NCI-H510A treated with DMSO at 0.1 percent for 48 hours (cell line): ENCODE measurements at places on chromosomes 5 and 9.

- no peak for DNase-seq
These were observed 167.4 kb downstream of the ZDHHC21 start for GRCh38 chr9:14525856-14526255.

- DNase-seq = peak; percentile 14
These were observed 618 bp downstream of the TNPO1 start for GRCh38 chr5:72817076-72817481.

DNA sequence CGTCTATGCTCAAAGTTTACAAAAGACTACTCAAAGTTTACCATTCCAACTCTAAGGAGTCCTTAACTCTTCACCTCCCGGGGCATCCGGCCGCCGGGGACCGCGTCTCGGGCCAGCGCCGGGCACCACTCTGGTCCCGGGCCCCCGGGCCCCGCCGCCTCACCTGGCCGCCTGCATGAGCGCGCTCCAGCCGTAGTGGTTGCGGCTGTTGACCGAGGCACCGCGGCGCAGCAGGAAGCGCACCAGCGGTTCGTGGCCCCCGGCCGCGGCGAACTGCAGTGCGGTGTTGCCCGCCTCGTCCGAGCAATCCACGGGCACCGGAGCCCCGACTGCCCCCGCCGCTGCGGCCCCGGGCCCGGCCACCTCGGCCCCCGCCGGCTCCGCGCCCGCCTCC is 388 bp downstream of the ANKS6 start:
- peak; percentile 21 for DNase-seq

DNA sequence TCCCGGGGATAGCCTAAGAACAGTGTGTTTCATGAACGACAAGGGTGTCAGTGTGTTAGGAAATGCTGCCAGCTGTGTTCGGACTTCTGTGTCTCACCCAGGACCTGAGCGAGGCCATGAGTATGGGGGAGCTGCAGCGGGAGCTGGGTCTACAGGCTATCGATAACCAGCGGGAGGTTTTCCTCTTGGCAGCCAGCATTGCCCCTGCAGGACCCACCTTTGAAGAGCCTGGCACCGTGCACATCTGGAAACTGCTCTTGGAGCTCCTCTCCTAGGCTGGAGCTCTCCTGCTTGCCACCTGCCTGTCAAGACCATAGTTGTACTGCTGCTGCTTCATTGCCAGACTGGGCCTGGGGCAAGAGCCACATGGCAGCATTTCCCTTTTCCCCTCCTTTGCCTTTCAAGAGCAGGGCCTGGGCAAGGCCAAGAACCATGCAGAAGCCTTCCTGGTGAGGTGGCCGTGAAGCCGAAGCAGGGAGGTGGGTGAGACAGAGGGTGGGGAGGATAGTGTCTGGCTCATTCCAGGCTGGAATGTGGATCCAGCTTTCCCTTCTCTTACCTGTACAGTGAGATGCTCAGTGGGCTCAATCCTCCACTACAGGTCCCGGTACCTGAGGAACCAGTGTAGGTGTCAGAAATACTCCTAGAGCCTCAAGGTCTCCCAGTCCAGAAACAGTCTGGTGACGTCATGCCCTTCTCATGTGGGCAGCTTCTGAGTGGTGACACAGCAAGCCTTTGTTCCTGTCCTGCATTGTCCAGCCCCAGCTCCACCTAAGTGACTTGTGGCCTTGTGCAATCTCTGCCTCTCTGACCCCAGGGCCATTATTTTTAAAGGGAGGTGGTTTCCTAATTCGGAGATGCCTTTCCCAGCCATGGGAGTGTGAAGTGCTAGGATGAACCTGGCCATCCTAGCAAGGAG is 6.6 kb downstream of the ARL10 start:
- no peak for DNase-seq

DNA sequence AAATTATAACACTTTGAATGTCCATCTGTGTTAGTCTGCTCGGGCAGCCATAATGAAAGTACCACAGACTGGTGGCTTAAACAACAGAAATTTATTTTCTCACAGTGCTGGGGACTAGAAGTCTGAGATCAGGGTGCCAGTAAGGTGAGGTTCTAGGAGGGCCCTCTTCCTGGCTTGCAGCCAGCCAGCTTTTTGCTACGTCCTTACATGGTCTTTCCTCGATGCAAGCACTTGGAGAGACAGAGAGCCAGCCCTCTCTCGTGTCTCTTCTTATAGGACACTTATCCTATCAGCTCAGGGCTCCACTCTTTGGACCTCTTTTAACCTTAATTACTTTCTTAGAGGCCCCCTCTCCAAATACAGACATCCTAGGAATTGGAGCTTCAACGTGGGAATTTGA is 351.8 kb downstream of the SPOCK1 start:
- DNase-seq = no peak

GRCh38 chr5:56705217-56705616 is 110.1 kb upstream of the MAP3K1 start:
- DNase-seq = peak; percentile 70

GRCh38 chr5:151295791-151296477 is 7.6 kb downstream of the SLC36A3 start:
- DNase-seq = no peak

DNA sequence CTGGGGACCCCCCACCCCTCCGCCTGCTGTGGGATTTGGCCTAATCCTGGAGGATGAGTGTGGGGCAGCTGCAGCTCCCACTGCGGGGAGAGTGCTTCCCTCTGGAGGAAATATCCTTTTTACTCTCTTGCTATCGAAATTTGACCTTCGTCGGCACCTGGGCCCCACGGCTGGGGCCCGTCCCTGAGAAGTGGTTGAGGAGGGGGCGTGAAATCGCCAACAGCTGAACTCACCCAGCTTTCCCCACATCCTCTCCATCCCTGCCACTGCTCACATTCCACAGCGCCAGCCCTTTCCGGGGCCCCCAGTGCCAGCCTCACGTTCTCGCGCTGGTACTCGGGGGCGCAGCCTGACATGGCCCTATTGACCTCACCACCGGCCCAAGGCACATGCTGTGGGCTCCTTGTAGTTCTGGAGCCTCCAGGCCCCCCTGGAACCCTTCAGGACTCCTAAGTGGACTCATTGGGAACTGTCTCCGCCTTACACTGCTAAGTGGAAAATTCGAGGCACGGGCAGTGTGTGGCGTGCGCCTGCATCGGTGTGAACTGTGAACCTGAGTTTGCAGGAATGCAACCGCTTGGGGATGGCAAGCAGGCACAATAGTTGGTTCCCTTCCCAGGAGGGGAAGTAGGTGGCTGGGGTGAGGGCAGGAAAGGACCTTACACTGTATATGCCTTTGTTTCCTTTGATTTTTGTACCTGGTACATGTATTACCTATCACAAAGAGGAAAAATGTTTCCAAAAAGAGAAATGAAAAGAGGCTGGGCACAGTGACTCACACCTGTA is 19.2 kb downstream of the FGFR4 start:
- DNase-seq = no peak

GRCh38 chr5:37554938-37555337 is 175.8 kb downstream of the WDR70 start:
- no peak for DNase-seq

GRCh38 chr5:178624631-178625546 is 2.0 kb downstream of the CLK4 start:
- DNase-seq = no peak

DNA sequence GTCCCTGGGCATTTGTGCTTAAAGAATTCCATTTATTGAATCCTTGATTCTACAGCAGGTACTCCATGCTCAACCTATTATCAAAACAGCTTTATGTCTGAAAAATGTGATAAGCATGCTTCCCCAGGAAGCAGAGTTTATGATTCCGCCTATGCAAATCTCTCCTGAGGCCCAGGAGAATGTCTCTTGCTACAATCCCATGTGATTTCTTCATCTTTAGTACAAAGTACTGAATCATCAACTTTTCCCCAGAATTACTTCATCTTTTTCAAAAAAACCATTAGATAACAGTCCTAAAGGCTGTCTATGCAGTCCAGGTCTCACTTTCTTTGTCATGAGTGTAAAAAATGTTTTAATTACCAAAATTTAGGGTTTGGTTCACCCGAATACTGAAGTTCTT is 130.2 kb upstream of the ADAMTSL1 start:
- DNase-seq = no peak

- no peak for DNase-seq
These were observed 5.4 kb downstream of the CFAP90 start for GRCh38 chr5:7845557-7845956.

GRCh38 chr9:120755044-120755443 is 38.2 kb downstream of the FBXW2 start:
- no peak for DNase-seq

DNA sequence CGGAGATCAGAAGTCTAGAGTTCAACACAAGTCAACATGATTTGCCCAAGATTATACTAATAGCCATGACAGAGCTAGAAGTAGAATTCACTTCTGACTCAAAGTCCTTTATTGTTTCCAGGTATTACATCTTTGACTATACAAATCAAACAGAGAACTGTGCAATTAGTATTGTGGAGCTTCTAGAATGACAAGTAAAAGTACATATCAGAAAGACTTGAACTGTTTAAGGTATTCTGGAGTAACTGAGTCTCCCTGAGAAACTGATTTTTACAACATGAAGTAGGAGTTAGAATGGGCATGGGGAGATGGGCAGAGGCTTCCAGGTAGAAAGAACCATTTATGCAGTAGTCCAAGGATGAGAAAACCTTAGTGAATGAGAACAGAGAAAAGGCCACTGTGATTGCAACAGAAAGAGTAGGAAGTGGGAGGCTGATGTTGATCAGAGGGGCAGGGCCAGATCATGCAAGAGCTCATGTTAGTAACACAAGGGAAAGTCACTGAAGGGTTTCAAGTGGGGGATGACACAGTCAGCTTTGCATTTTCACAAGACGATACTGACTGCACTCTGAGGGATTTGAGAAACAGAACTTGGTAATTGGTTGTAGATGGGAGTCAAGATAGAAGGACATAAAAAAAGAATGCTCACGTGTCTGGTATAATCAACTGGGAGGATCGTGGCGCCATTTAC is 280.7 kb downstream of the RFX3 start:
- DNase-seq = no peak

- no peak for DNase-seq
These were observed 9.8 kb downstream of the DOCK2 start for GRCh38 chr5:169646856-169647255.

- DNase-seq = no peak
These were observed 87.0 kb upstream of the TNC start for GRCh38 chr9:115204904-115205453.

GRCh38 chr5:32057187-32058096 is 116.7 kb downstream of the GOLPH3 start:
- DNase-seq = no peak

GRCh38 chr5:87121304-87122150 is 146.2 kb upstream of the RASA1 start:
- DNase-seq = no peak

- DNase-seq = peak; percentile 65
These were observed 238.8 kb downstream of the ARHGAP26 start for GRCh38 chr5:143008809-143009521.

GRCh38 chr9:121107029-121107428 is 32.3 kb downstream of the CNTRL start:
- no peak for DNase-seq

DNA sequence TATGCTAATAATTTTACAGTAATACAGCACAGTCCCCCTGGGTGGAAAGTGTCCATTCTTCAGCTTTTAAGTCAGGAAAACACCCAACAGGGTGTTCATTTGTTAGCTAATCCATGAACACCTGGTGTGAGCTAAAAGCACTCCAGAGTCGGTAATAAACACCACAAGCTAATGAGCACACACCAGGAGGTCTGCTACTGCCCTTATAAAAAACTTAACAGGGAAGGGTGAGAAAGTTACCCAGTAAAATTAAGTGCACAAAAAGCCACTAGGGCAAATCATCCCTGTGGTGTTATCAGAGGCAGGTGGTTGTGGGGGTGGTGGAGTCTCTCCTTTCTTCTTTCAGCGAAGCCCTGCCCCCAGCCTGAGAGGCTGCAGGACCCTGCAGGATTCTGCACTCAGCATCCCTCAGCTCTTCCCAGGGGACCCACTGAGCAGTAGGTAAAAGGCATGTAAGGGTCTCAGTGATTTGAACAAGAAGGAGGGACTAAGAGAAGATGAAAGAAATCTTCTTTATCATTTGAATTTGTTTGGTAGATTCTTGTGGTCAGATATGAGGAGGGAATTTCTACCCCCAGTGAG is 14.4 kb downstream of the GDNF start:
- DNase-seq = peak; percentile 28

GRCh38 chr9:101212661-101213060 is 172.1 kb downstream of the BAAT start:
- no peak for DNase-seq

- no peak for DNase-seq
These were observed 13.1 kb upstream of the DCAF12 start for GRCh38 chr9:34139477-34140146.

DNA sequence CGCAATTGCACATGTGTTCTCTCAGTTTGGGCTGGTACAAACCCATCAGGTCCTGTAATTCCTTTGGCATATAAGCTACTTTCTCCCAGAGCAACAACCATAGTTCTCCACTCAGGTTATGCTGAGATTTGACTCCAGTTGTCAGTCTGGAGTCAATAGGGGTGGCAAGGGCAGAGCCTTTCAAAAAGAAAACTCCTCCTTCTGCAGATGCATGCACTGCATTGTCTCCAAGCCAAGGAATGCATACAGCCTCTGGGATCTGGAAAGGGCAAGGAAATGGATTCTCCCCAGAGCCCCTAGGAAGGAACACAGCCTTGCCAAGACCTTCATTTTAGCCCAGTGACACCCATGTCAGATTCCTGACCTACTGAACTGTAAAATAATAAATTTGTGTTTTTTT is 31.0 kb upstream of the GZMA start:
- DNase-seq = no peak

GRCh38 chr9:136354592-136355085 is 8.9 kb downstream of the DNLZ start:
- DNase-seq = no peak

GRCh38 chr9:125913551-125913950 is 166.4 kb downstream of the PBX3 start:
- DNase-seq = no peak

DNA sequence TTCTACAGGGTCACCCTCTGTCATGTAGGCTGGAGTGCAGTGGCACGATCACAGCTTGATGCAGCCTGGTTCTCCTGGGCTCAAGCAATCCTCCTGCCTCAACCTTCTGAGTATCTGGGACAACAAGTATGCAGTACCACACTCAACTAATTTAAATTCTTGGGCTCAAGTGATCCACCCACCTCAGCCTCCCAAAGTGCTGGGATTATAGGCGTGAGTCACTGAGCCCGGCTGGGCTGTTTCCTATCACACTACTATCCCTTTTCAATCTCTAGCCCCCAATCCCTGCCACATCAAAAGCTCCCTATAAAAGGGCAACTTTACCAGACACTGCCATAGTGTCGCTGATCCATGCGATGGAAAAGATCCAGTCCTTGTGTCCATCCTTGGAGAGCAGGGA is 20.4 kb downstream of the DCAF12 start:
- DNase-seq = no peak
